ENCODE measurements at places on chromosomes 12 and 14. TPM values are rescaled to one million over a fixed set of nuclear protein-coding genes. Genes with fewer than 3 reads are reported as not detected.

Gene TMPRSS12
- not detected for polyA plus RNA-seq

Gene HVCN1
- 9.5 TPM for polyA plus RNA-seq

Gene KRT71
- polyA plus RNA-seq, result not detected

Gene ZDHHC22
- 0.70 TPM for polyA plus RNA-seq

Gene DPPA3
- not detected for polyA plus RNA-seq

DNA sequence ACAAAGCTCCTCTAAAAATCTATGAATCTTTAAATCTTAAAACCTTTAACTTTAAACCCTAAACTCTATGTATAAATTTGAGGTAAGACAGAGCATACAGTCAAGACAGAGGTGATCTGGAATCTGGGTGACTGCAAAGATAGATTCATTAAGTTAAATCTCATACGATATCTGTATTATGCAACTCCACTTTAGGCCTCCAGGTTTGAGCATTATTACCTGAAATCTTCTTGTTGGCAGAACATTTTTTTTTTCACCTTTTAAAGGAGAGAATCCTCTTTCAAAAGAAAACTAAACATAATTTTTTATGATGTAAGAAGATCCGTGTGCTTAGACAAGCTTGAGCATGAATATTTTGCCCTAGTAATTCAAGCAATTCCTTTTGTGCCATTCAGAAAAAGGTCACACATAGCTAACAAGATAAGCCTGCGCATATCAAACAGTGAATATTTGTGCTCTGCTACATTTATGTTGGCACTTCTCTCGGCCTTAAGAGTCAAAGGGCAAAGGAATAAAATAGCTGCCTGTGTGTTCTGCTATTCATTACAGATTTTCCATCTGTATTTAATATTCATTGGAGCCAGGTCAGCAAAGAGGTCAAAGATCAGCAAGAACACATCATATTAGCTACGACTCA, 163.3 kb downstream of the TMTC3 start:
- DNase-seq, result no peak

- no peak for DNase-seq
These were observed 44.2 kb downstream of the BBS10 start for GRCh38 chr12:76303989-76304460.

DNA sequence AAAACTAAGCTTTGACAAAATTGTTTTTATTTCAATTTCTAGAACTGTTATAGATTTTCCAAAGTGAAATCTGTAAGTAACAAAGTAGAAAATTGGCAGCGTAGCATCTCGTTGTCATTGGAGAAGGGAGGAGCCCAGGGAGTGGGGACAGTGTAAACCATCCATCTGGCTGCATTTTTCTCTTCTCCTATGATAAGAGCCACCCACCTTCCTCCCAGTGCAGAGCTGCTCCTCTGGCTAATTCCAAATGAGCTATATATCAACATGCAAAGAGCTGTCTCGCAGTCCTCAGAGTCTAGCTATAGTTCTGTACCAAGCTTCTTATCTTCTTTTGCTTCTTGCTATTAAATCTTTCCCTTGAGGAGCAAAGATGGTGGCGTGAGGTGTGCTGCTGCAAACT, 56.6 kb downstream of the SCN8A start:
- no peak for DNase-seq

GRCh38 chr14:73591690-73592449, at the start of gene ACOT4:
Gene ACOT4 (plus strand): TSS chr14:73591873. CDS start chr14:73591960, 87 bp downstream.
- DNase-seq, result no peak

DNA sequence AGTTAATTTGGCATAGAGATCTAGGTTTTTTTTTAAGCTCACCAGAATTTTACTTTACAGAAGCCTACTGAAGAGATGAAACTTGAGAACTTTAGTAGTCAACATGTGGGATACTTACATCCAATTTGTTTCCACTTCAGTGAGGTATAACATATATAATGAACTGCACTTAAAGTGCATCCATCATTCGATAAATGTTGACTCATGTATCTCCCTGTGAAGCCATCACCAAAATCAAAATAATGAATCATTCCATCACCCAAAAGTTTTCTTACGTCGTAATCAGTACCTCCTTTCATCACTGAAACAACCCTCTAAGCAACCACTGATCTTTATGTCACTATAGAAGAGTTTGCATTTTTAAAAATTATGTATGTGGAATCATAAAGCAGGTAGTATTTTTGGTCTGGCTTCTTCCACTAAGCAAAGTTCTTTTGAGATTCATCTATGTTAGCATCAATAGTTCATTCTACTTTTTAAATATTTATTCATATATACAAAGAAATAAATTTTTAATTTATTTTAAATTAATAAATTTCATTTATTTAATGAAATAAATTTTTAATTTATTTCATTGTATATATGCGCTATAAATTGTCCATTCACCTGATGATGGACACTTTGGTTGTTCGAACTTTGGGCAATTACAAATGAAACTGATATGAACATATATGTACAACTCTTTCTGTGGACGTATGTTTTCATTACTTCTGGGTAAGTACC, 2.0 kb upstream of the CPNE8 start:
- DNase-seq, result no peak

- DNase-seq, result no peak
These were observed 64.0 kb upstream of the DIO2 start for GRCh38 chr14:80275208-80275850.

GRCh38 chr14:33569821-33570687, 380.8 kb downstream of the EGLN3 start:
- no peak for DNase-seq

DNA sequence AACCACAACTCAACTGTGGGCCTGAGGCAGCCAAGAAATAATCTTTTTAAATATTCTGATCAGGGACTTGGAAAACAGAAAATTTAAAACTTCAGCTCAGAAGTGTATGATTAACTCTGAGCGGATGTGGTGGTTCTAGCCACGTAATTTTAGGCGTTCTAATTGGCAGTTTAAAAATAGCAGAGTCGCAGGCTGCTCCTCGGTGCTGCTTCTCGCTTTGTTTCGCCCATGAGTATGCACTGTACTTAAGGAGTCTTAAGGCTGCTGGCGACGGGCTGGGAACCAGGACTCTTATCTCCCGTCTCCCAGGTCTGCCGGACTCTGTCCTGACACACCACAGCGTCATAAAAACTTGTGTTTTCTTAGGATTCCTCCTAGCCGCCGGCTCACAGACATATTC, 113.4 kb upstream of the PELI2 start:
- DNase-seq, result no peak

DNA sequence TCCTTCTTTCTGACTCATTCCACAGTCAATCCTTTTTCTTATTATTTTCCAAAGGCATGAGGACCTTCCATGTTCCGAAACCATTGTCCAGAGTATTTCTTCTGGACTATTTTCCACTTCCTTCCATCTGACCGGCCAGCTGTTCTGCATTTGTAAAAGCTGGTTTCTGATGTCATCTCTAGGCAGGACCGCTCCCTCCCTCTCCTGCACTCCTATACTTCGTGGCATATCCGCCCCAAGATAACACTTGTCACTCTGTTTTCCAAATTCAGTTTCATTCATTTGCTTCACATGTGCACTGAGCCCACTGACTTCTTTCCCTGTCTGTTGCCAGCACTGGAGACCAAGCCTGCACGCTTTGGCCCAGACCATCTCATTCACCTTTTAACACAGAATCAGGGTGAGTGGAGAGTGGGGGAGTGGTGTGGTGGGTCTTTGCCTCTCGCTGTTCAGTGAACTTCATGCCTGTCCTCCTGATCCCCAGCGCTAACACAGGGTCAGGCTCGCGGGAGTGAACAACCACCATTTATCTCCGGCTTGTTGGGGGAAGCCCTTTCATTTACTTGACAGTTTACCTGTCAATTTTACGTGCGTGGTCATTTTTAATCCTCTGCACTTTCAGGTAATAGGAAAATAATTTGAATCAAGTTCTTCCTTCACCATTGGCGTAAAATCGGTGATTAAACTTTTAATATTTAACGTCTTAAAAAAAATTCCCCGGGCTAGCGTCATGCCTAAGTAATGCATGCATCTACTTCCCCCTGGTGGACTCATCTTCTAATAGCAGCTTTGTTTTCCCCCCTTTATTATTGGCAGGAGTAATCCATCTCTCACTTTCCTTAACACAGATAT, 52.5 kb downstream of the C12orf75 start:
- DNase-seq, result peak; percentile 38

GRCh38 chr14:87999277-87999676, 5.7 kb upstream of the GPR65 start:
- DNase-seq, result no peak

DNA sequence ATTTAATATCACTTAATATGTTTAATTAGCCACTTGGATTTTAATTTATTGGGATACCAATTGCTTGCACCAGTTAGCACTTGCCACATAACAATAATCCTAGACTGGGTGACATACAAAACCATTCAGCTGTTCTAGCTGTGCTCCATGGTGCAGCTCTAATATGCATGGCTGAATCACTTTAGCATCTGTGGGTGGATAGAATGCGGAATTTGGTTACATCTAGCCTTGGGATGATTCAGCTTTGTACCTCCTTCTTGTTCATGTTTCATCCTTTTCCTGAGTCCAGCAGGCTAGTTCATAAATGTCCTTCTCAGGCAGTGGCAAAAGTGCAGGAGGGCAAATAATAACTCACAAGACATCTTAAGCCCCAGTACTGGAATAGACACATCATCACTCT, 1263.0 kb downstream of the LRFN5 start:
- no peak for DNase-seq

GRCh38 chr12:57210461-57210860, 6.1 kb upstream of the NXPH4 start:
- no peak for DNase-seq

GRCh38 chr14:105260959-105261358, 12.6 kb downstream of the BTBD6 start:
- DNase-seq, result no peak

DNA sequence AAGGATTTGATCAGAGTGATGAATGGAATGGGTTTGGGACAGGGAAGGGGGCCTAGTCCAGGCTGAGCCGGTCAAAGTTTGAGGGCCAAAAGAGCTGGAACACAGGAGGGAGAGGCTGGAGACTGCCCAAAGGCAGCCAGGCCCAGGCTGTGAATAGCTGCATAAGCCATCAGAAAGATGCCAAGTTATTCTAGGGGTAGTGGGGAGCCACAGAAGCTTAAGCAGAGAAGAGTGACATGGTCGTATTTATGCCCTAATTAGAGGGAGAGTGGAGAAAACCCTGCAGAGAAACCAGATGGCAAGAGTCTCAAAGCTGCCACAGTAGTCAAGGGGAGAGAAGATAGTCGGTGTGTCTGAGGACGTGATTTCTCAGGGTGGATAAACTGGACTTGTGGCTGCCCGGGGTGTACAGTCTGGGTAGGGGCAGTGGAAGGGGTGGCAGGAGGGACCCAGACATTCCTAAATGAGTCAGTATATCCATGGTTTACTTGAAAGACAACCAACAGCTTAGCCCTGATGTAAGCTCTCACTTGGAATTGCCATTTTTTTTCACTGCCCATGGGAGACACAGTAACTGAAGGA, 99.2 kb downstream of the PRICKLE1 start:
- DNase-seq, result no peak

DNA sequence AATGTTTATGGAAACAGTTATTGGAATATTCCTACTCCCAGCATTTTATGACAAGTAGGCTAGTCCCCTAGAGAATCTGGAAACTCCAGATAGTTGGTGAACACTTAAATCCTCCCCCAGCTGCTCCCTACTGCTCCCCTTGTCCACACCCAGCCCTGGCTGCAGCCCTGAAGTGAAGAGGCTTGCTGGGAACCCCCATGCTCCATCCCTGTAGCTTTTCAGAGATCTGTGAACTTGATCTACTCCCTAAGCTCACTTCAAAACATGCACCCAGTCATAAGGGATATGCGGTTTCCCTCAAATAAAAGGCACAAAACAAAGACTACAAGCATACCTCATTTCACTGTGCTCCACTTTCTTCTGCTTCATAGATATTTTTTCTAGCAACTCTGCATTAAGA, 33.2 kb downstream of the EGLN3 start:
- DNase-seq, result no peak

DNA sequence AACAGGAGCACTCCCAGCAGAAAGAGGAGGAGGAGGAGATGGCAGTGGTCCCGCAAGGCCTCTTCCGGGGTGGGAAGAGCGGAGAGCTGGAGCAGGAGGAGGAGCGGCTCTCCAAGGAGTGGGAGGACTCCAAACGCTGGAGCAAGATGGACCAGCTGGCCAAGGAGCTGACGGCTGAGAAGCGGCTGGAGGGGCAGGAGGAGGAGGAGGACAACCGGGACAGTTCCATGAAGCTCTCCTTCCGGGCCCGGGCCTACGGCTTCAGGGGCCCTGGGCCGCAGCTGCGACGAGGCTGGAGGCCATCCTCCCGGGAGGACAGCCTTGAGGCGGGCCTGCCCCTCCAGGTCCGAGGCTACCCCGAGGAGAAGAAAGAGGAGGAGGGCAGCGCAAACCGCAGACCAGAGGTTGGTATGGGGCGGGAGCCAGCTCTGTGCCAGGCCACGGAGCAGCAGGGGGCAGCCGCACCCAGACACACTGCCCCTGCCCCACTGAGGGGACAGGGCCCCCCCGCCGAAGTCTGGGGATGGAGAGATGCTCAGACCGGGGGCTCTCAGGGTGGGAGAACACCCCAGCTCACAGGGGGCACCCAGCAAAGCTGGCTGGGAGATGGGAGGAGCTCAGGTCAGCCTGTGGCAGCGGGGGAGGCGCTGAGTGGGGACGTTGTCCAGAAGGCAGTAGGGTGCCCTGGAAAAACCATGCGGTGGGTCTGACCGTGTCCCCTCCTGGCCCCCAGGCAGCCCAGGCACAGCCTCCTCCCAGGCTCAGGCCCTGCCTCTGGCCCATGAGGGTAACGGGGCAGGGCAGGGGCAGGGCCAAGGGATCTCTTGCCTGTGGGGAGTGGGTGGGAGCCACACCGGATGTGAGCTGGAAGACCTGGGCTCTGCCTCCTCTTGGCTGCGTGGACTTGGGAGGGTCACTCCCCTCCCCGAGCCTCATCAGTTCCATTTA, 9.8 kb downstream of the CHGA start:
- DNase-seq, result no peak

GRCh38 chr14:65287264-65288131, 125.0 kb upstream of the FUT8 start:
- DNase-seq, result no peak

GRCh38 chr12:75690296-75690955, 179.0 kb upstream of the KRR1 start:
- no peak for DNase-seq

- DNase-seq, result peak; percentile 27
These were observed at the start of gene KSR2 for GRCh38 chr12:117968826-117969659. Gene KSR2 (minus strand): TSS chr12:117968990. CDS start chr12:117968255, 735 bp downstream.

All from left renal pelvis (tissue), 4 donors.